ENCODE measurements at places on chromosomes 7 and 10.

- DNase-seq: no peak
These were observed 15.4 kb downstream of the MGAM start for GRCh38 chr7:142010952-142011548.

DNA sequence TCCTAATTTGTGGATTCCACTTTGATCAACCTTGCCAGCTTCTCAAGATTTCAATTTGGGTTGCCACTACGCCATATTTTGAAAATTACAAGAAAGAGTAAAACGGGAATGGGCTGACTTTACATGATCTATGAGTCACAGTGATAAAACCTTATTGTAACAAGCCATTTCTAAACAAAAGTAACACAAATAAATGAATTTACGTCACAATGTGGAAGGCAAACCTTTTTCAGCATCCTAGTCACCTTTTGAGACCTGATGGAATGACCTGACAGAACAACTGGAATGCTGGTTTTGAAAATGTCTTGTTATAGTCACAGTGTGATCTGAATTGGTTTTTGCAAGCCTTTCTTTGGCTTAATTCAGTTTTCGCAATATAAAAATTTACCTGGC is 85.9 kb downstream of the CDK6 start:
- no peak for DNase-seq

DNA sequence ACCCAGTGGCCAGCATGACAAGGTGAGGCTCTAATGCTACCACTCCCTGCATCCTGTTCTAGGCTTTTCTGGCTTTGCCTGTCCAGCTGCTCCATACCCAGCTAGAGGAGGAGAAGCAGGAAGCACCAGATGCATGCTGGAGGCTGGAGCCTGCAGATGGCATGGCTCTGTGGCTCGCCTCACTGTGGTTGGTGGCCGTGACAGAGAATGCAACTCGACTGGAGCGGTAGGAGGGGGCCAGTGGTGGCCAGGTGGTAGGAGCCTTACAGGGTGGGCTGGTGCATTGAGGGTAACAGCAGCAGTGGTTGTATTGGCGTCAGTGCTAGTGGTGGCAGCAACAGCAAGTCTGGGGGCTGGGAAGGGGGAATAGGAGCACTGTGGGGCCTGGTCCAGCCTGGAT is 128.6 kb downstream of the ZNF248 start:
- no peak for DNase-seq

DNA sequence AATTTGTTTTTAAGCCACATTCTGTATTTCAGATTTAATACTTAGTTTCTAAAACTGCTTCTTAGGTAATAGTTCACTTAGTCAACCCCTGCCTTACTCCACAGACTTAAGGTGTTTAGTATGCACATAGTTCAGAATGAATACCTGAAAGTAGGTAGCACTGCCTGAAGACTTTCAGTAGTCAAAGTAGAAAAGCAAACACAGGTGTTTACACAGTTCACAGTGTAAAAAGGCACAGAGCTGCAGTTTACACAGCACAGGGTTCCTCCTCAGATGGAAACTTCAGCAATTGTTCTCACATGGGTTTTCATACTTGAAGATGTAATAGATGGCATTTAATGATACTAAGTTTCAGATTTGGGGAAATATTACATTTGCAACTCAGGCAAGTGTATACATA is 3.1 kb upstream of the PKD1L1 start:
- peak; percentile 4 for DNase-seq

DNA sequence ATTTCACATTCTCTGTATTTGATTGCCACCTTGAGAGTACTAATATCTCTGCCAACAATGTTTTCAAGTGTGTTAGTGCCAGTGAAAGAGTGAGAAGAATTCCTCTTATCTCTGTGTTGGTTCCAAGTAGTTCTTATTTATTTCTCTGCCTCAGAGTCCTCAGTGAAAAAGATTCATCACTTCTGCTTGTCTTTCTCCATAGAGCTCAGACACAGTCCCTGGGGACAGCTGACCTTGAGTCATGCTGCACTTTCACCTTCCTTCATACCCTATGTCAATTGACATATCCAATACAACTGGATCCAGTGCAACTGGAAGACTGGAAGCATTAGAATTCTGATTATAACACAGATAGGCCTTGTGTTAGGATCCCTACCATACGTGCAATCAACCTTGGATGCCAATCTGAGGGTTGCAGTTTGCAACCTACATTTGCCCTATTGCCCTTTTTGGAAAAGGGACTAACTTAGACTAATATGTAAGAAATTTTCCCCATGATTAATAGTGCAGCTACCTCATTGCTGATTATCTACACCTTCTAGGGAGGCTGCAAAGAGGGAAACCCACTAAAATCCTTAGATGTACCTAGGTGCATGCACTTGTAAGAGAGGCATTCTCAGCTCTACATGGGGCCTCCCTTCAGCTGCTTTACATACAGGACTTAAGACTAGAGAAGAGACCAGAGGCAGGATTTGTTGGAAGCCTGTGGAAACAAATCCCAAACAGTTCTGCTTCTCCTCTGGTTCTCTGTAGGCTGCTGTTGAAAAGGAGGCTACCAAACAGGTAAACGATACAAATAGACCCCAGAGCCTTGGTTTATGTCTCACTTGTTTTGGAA is 8.4 kb downstream of the IFIT2 start:
- DNase-seq: no peak

DNA sequence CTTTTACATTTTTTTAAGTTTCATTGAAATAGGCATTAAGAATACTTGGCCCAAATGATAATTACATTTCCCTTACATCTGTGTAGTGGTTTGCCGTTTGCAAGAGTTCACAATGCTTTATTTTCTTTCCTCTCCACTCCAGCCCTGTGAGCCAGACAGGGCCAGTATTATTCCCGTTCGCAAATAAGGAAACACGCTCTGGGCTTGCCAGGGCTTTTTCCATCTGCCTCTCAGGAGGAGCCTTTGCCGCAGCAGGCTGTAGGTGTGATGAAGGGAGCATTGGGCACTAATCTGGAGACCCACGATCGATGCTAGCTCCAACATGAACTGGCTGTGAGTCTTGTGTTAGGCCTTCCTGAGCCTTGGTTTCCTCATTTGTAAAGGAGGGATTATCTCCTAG is 154.4 kb downstream of the GALNT17 start:
- no peak for DNase-seq

- DNase-seq: no peak
These were observed 3.3 kb downstream of the WIPF3 start for GRCh38 chr7:29809533-29810155.

DNA sequence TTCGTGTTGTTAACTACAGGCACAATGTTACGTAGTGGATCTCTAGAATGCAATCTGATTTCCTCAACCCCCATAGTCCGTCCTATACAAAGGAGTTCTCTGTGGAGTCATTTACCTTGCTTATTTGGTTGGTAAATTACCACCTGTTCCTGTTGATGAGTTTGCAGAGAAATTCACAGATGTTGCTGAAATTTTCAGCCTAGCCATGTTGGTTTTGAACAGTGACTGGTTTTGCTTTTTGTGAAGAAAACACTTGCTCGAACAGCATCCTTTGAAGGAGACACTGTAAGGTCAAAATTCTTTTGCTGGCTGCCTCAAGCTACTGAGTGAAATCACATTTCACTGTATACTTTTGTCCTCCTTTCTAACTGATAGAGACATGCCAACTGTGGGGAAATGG is 15.4 kb upstream of the PRKCQ start:
- DNase-seq: no peak

GRCh38 chr10:5663692-5664427 is 2.5 kb downstream of the ASB13 start:
- DNase-seq: peak; percentile 90

DNA sequence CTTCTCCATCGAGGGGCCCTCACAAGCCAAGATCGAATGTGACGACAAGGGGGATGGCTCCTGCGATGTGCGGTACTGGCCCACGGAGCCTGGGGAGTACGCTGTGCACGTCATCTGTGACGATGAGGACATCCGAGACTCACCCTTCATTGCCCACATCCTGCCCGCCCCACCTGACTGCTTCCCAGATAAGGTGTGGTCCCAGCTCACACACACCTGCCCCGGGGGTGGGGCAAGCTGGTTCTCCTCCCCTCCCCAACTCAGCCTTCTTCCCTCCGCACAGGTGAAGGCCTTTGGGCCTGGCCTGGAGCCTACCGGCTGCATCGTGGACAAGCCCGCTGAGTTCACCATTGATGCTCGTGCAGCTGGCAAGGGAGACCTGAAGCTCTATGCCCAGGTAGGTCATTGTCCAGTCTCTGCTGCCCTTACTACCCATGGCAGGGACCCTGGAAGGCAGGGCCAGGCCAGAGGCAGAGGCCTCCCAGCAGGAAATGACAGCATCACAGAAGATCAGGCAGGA is 11.0 kb downstream of the FLNC start:
- no peak for DNase-seq

GRCh38 chr10:103687172-103687571 is 168.2 kb downstream of the SH3PXD2A start:
- DNase-seq: no peak

GRCh38 chr7:11104578-11104977 is 130.9 kb downstream of the PHF14 start:
- no peak for DNase-seq

DNA sequence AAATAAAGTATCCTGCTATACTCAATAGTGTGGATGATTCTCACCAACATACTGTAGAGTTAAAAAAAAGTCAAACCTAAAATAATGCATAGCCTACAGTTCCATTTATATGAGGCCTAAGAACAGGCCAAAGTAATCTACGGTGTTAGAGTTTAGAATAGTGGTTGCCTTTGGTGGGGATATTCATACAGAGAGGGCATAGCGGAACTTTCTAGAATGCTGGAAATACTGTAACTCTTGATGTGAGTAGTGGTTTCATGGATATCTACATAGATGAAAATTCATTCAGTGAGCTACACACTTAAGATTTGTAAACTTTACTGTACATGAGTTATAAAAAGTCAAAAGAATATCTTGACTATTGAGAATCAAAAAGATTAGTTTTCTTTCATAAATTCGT is 349.9 kb upstream of the NFE2L3 start:
- DNase-seq: no peak

GRCh38 chr7:18666107-18666728 is 170.7 kb downstream of the HDAC9 start:
- no peak for DNase-seq

DNA sequence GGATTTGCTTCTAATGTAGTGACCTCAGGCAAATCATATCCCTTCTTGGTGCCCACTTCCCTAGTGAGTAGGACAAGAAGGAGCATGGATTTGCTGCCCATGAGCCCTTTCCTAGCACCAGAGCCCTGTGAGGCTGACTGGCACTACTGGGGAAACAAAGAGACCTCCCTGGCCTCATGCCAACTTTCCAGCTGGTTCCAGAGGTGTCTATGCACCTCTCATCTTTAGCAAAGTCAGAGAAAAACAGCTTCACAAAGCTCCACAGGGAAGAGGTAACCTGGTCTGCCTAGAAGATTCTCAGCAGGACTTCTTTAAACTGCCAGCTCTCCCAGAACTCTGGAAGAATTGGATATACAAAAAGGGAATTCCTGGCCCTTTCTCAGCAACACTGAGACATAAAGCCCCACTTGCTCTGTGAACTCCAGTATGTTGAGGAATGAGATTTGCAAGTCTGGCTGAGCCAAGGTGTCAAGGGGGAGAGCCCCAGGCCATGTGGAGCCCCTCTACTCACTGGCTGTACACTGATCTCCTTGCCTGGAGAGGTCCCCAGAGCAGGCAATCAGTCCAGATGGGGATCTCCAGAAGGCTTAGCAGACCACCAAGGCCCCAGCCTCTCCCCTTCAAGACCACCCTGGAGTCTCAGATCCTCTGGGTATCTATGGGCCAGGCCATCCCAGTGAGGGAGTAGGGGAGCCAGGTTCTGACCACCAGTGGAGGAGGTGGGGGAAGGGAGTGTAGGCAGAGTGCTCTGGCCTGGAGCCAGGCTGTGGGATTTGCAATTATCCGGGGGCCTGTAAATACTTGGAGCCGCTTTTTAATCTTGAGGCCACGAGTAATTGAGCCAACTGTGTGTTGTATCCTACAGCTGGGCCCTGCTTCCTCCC is 24.4 kb upstream of the RBM20 start:
- DNase-seq: no peak

DNA sequence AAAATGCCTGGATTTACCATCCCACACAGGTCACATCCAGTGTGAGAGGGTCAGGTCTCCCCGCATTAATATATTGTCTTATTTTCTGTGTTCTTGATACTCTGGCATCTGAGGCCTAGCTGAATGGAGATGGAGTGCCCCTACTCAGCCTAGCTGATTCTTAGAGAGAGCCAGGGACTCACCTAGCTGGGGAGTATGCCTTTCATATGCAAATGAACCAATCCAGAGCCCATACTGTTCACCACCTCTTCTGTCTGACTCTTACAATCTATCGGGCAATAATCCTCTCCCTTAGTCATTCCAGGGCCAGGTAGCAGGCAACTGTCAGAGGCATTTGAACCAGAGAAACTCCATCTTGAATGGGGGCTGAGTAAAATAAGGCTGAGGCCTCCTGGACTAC is 46.3 kb downstream of the LBX1 start:
- DNase-seq: no peak

GRCh38 chr10:43160921-43161255 is 22.6 kb downstream of the CSGALNACT2 start:
- DNase-seq: no peak

DNA sequence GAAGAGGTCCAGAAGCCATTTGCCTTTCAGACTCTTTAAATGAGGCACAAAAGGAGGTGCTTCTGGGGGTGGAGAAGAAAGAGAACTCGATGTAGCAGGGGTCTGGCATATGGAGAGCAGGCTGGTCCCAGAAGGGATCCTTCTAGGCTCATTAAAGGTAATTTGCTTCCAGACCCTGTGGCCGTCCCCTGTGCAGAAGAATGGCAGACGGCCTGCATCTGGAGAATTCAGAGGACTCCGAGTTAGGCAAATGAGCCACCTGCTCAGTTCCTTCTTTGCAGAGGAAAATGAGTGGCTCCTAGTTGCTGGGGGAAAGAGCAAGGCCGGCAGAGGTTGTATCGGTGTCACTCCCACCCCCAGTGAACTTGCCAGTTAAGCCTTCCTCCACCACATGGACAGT is 73.8 kb upstream of the FAM180A start:
- no peak for DNase-seq

GRCh38 chr10:109912335-109913281 is 10.7 kb downstream of the XPNPEP1 start:
- no peak for DNase-seq

DNA sequence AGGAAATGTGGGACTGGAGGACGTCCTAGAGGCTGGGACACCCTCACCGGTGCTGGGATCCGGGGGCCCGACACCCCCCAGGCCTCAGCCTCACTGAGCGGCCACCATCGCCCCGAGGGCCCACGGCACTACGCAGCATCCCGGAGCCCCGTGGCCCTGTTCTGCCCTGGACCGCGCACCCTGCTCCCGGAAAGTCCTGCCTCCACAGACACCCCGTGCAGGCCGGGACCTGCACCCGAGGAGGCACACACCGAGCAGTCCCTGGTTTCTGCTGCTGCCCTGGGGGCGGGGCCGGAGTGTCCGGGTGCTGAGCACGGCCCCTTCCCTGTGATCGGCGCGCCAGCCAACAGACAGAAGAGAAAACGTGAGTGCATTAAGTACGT is 18.1 kb upstream of the KNDC1 start:
- no peak for DNase-seq

- DNase-seq: peak; percentile 40
These were observed 92.4 kb upstream of the JCAD start for GRCh38 chr10:30151581-30152389.

All from vagina (tissue), 2 donors.